NB4 (cell line): ENCODE measurements at places on chromosomes 12 and 14.

DNA sequence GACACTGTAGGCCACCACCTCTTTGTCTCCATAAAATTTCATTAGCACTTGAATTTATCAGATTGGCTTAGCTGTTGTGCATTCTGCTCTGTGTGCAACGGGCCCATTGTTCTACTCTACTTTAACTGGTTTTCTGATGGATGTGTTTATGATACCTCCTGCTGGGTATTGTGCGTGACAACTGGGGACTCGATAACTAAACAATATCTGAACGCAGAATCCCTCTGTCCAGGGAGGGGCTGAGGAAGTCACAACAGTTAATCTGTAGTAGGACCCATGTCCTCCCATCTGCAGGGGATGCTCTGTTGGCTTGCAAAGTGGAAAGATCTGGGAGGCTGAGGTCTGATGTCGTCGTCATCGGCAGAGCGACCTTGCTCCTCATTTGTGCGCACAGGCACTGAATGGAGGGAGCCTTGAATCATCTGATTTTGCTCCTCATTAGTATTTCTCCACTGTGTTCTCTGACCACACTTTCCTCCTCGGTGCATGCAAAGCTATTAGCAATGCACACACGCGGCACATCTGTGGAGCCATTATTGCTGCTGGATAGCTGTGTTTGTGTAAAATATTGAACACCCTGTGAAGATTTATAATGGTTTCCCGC is 422.5 kb downstream of the NRXN3 start:
- no peak for DNase-seq

GRCh38 chr12:98471085-98471484 is 44.3 kb upstream of the TMPO start:
- no peak for DNase-seq

- DNase-seq = no peak
These were observed 18.5 kb upstream of the FKBP4 start for GRCh38 chr12:2776129-2776806.

GRCh38 chr12:89949457-89950195 is 241.0 kb upstream of the ATP2B1 start:
- no peak for DNase-seq

DNA sequence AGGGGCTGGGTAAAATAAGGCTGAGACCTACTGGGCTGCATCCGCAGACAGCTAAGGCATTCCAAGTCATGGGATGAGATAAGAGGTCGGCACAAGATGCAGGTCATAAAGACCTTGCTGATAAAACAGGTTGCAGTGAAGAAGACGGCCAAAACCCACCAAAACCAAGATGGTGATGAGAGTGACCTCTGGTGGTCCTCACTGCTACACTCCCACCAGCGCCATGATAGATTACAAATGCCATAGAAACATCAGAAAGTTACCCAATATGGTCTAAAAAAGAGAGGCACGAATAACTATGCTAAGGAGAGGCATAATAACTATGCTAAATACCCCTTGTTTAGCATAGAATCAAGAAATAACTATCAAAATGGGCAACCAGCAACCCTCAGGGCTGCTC is 46.2 kb upstream of the MAP3K9 start:
- DNase-seq = no peak

GRCh38 chr12:54304187-54304810 is 3.5 kb upstream of the NFE2 start:
- DNase-seq = peak; percentile 100

DNA sequence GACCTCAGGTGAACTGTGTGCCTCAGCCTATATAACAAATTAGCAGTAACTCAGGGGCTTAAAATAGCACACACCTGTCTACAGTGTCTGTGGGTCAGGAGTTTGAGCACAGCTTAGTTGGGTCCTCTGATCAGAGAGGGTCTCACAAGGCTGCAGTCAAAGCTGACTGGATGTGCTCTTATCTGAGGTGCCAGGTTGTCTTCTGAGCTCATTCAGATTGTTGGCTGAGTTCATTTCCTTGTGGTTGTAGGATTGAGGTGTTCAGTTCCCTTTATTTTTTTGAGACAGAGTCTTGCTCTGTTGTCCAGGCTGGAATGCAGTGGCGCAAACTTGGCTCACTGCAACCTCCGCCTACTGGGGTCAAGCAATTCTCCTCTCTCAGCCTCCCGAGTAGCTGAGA is 164.7 kb downstream of the ADCK1 start:
- DNase-seq = no peak

DNA sequence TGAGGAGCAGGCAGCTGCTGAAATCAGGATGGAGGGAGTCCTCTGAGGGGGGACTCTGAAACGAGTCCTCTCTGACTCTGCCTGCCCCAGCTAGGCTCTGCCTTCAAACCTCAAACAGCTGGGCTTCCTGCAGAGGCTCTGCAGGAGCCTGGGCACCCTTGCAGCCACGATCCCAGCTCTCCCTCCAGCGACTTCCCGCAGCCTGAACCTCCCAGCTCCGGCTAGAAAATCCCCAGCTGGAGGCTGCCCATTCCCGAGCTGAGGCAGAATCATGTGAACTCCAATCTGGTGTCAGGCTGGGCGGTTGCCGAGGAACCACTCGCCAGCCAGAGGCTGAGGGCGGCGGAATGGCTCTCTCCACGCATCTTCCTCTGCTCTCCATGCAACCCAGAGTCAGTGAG is at the start of gene GPR68:
Gene GPR68, minus strand, starts transcription at position 204 of the 401 bp plus-strand sequence. CDS start 9,654 bp downstream, outside the sequence.
- DNase-seq = peak; percentile 75
